ENCODE measurements at places on chromosomes 3 and 15. TPM values are rescaled to one million over a fixed set of nuclear protein-coding genes. Genes with fewer than 3 reads are reported as not detected.

DNA sequence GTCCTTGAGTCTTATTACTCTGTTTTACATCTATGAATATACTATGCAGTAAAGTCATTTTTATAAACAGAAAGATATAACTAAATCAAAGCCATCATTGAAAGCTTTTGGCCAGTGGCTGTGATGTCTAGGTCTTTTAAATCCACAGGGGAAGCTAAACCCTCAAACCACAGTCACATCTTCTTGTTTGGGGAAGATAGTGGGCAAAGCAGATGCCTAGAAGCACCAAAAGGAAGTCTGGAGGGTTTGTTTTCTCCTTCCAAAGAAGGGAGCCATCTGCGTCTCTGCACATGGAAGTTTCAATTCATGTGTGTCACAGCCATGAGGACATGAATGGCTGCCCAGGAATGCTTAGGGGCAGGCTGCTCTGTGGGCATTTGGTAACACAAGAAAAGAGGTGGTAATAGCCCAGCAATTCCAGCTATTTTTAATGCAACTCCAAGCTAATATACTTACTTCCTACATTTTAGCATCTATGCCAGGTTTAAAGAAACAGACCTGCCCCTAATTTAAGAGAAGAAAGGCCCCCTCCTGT lies 322.2 kb downstream of the SLC9A9 start:
- no peak for DNase-seq

CCDC13 gene
- 0.30 TPM for total RNA-seq

COL6A6 gene
- not detected for total RNA-seq

GFM1 gene
- total RNA-seq, result 44.2 TPM

FOXB1 gene
- not detected for total RNA-seq

SYNPR gene
- not detected for total RNA-seq

DNA sequence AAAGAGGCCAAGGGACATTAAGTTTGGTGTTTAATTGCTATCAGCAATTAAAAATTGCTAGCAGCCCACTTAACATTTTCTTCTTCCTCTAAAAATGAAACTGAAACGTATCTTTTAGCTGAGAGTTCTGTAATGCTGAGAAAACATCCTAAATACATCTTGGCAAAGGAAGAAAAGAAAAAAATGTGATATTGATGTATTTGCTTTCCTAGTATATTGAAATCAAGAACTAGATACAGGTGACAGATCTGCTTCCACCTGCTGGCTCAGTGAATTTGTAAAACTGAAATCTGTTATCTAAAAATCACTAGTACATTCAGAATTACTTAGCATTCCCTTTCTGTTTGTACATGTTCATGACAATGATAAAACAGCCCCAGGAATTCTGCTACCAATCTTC lies 283.2 kb downstream of the ZBTB20 start:
- DNase-seq, result no peak

VGLL3 gene
- 587 TPM for total RNA-seq
